ENCODE measurements at places on chromosomes 12 and 14.
A peak's percentile ranks its signal among the peaks of the same experiment; 100 is the strongest.

DNA sequence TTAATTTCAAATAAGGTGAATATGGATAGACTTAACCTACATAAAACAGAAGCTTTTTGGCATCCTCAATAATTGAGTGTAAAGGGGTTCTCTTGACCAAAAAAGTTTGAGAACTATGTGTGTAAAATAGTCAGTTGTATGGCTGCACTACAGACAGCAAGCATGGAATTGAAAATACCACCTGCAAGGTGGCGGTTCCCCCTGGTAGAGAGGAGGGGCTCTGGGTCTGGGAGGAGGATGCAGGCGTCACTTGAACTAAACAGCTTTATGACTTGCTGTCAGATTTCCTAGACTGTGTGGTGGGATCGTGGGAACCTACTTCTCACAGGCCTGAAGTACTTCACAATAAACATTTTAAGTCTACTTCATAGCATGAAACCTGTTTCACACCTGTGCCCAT lies 6.3 kb downstream of the EVL start:
- no peak for DNase-seq

GRCh38 chr14:87131879-87132278 lies 861.1 kb downstream of the GALC start:
- DNase-seq: no peak

DNA sequence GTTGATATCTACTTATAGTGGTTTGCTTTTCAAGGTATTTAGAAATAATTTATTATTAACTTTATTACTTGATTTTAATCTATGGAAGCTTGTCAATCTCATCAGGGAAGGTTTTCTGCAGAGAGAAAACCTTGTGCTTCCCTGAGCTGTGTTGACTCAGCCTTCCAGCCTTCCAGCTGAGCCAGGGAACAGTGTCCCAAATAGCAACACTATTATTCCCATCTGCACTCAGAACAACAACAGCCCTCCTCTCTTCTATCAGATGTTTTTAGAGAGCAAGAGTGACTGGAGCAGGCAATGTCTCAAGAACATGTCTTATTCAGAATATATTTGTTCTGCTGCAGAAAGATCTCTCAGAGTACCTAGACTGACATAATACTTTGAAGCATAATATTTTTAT lies 389.9 kb upstream of the GARIN6 start:
- DNase-seq: no peak

GRCh38 chr12:80830533-80831088 lies 107.1 kb downstream of the LIN7A start:
- DNase-seq: no peak

DNA sequence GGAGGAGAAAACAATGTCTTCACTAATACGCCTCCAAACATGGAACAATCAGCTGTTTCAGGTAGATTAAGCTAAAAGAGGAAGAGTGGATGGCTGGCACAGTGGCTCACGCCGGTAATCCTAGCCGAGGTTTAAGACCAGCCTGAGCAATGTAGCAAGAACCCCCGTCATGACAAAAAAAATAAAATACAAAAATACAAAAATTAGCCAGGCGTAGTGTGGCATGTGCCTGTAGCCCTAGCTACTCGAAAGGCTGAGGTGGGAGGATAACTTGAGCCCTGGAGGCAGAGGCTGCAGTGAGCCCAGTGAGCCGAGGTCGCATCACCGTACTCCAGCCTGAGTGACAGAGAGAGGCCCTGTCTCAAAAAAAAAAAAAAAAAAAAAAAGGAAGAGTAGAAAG lies 1.2 kb upstream of the MED13L start:
- DNase-seq: no peak

GRCh38 chr14:104878582-104878981 lies 13.5 kb downstream of the CEP170B start:
- DNase-seq: no peak

- no peak for DNase-seq
Measured at GRCh38 chr12:72485017-72485701, 213.0 kb downstream of the TRHDE start.

DNA sequence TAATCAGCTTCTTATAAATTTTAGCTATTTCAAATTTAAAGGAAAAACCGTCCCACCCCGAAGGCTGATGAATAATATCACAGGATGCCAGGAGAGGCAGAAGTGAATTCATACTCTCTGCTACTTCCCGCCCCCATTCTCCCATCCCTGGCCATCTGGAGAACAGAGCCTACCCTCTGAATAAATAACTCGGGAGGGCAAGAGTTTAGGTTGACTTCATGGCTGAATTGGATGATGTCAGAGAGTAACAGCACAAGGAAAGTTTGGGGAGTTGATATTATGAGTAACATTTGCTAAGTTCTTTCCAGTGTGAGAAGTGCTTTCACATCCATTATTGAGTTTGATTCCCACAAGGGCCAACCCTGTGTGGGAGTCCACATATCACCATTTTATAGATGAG lies 241.6 kb downstream of the EGLN3 start:
- no peak for DNase-seq

DNA sequence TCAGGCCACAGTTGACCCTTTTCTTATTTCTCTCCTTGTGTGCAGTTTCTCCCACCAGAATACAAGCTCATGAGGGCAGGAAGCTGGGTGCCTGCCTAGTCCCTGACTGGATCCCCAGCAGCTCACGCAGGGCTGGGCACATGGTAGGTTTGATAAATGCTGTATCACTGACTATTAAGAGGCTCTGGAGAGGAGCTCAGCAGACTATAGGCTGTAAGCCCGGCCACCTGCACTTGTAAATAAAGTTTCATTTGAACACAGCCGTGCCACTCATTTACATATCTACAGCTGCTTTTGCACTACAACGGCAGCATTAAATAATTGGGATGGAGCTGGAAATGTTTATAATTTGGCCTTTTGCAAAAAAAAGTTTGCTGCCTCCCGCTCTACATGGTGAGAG lies 32.0 kb downstream of the CHGA start:
- no peak for DNase-seq

GRCh38 chr12:69904777-69905176 lies 79.8 kb downstream of the MYRFL start:
- no peak for DNase-seq

GRCh38 chr12:119036878-119037825 lies 55.8 kb downstream of the SRRM4 start:
- peak; percentile 33 for DNase-seq

DNA sequence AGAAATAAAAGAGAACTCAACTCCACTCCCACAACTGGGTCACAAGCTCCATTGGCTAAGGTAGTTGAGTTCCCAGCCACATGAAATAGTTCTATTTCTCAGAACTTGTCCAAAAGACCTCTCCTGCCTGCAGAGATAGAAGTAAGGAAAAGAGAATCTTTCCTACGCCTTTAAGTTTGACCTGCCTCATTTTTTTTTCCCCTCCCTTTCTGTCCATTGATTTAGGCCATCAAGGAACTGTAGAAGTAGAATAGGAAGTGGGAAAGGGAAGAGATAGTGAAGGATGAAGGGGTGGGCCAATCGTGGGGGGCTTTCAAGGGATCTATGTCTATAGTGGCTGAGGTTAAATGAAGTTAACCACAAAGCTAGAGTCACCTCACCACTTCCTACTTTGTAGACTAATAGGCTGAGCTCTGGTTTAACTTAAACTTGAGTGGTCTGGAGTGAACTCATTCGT lies 13.9 kb upstream of the NUDT4 start:
- DNase-seq: no peak

DNA sequence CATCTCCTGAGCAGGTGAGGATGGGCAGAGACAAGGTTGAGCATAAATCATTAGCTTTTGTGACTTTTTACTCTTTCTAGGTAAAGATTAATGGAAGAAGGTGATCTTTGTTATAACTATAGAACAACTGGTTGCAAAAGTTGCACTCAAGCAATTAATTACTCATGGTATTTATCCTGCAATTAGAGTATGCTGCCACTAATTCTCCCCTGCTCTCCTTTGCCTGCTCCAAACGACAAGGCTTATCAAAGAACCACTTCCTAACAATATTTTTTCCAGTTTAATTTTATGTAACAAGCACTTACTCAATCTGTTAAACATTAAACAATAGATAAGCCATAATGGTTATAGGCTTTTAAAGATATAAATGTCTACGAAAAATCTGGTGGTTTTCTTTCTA lies 189.9 kb upstream of the PELI2 start:
- DNase-seq: no peak

GRCh38 chr12:6076346-6076745 lies 48.1 kb downstream of the VWF start:
- no peak for DNase-seq

- no peak for DNase-seq
Measured at GRCh38 chr12:64083285-64084210, 138.5 kb downstream of the KICS2 start.

- no peak for DNase-seq
Measured at GRCh38 chr12:91205811-91206210, 23.2 kb upstream of the DCN start.

GRCh38 chr12:89029961-89030360 lies 322.3 kb downstream of the DUSP6 start:
- DNase-seq: no peak

- no peak for DNase-seq
Measured at GRCh38 chr14:82094829-82095345, 561.2 kb upstream of the SEL1L start.

DNA sequence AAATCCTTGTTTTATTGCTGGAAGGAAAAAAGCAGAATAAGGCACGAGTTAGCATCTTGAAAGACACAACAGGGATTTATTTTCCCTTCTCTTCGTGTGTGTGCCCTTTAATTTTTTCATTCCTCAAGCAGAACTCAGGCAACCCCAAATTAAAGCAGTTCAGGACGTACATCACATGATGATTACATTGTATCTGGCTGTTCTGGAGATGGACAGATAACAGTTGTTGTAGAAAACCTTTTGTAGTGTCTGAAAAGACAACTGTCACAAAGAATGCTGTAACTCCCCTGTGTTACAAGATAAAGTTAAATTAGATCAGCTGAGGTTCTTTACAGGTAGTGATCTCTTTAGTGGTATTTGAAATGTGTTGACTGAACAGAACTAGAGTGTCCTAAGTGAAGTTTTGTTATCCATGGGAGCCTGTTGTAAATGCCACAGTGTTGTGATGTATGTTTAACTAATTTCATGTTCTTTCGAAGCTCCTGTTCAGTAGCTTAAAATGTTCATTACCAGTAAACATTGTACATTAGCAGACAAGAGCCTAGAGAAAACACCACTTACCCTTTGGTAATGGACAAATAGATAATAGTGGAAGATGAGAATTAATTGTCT lies 58.5 kb downstream of the TMTC2 start:
- no peak for DNase-seq

GRCh38 chr12:113170457-113170856 lies 14.8 kb downstream of the DDX54 start:
- DNase-seq: no peak

GRCh38 chr12:46160101-46160980 lies 108.5 kb downstream of the SLC38A1 start:
- DNase-seq: no peak

DNA sequence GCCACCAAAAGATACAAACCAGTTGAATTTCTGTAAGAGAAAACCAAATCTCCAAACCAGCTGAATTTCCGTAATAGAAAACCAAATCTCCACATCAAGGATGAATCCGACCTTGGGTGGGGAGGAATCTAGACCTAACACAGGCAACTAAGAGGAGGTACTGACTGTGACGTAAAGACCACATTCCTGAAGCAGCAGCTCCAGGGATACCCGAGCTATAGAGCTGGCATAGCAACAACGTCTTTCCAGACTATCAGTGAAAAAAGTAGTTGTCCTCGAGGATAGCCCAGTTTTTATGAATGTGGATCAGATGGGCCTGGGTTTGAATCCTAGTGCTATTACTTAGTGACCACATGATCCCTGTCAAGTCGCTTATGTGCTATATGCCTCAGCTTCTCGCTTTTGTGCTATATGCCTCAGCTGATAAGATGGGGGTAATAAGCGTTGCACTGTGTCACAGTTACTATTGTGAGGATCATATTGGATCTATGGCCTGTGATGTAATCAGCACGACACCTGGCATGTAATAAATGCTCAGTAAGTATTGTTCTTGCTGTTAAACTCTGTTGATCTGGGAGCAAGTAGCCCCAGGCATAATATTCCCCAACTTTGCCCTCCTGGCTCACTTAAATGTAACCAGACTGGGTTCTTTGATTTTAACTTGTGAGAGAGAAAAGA lies 113.8 kb downstream of the EGLN3 start:
- DNase-seq: no peak

- DNase-seq: no peak
Measured at GRCh38 chr12:104567832-104568486, 111.2 kb downstream of the CHST11 start.

- DNase-seq: no peak
Measured at GRCh38 chr14:52033101-52033642, 35.7 kb downstream of the NID2 start.

DNA sequence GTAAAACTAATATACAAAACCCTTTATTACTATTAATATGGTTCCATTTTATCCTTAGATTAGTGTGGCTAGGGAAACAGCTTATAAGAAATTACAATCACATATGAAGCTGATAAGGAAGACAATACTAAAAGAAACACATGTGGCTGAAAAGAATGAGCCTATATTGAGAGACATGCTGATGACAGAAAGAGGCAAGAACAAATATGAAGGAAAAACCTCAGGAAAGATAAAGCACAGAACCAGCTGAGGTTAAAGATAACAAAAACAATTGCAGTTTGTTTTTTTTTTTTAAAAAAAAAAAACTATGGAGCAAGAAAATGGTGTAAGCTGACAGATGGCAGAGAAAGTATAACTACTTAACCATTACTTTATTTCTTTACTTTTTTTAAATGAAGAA lies 69.2 kb upstream of the OSBPL8 start:
- no peak for DNase-seq

DNA sequence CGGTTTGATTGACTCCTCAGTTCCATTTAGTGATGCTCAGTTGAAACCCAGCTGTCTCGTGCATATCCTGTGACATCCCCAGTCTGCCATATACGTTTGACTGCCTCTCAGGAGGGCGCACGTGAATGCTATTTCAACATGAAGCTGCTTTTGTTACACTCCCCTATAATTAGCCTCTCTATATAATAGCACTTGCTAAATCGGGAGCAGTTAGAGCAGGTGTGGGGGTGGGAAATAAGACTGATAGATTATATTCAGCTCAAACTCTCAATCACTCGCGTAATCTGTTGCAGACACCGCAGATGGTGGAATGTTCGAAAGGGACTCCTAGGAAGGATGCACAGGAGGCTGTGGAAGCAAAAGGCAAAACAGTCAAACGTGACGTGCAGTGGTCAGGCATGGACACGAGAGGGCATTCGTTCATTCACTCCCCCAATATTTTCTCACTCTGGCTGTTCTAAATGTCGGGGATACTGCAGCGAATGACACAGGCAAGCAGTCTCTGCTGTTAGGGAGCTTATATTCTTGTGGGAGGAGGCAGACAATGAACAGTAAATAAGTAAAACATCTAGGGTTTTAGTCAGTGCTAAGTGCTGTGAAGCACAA lies 29.8 kb downstream of the KCNA1 start:
- peak; percentile 26 for DNase-seq
